ENCODE measurements at places on chromosomes 3 and 15. TPM values are rescaled to one million over a fixed set of nuclear protein-coding genes. Genes with fewer than 3 reads are reported as not detected.

- H3K27me3 ChIP-seq = peaks cover 2% of the 10 kb centered on the region
- no peaks in the 10 kb centered on the region for H3K36me3 ChIP-seq
- no peak overlapping the region for H3K27ac ChIP-seq
- peaks cover 2% of the 10 kb centered on the region for H3K4me1 ChIP-seq
- no peak for DNase-seq
Observed at GRCh38 chr15:80211976-80212375, 40.0 kb downstream of the CTXND1 start.

DNA sequence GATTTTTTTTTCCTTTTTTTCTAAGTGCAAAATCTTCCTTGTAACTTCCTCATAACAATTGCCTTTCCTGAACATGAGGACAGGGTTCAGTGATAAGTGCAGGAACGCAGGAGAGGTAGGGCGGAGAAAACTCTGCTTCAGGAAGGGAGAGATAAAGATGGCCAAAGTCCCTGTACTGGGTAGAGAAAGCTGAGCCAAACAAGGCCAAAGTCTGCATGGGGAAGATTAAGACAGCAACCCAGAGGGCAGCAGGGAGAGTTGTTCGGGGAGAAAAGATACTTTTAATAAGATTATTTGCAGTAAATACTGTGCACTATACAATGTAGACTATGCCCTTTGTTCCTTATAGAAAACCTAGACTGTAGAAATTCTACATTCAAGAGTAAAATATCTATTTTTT, 55.4 kb upstream of the LRRFIP2 start:
- H3K27ac ChIP-seq = no peak overlapping the region
- DNase-seq = no peak
- no peak overlapping the region for H3K4me3 ChIP-seq
- no peaks in the 10 kb centered on the region for H3K4me1 ChIP-seq

DNA sequence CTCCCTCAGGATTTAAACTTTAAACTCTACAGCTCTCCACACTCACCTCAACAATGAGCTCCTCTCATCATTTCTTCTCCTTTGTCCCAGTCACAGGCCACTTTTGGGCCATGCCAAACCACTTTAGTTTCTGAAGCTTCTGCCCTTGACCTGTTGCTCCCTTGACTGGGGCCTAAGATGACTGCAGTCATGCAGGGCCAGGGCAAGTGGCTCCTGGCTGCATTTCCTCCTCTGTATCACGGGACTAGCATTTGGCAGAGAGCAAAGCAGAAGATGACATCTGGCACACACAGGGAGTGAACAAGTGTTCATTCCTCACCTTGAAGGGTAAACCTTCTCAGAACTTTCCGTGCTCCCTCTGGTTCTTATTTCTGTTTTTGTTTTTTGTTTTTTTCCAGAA, 136.9 kb downstream of the PDE8A start:
- H3K4me1 ChIP-seq = no peaks in the 10 kb centered on the region
- peaks cover 38% of the 10 kb centered on the region for H3K36me3 ChIP-seq
- H3K27me3 ChIP-seq = no peaks in the 10 kb centered on the region
- H3K27ac ChIP-seq = no peak overlapping the region
- H3K4me3 ChIP-seq = no peak overlapping the region

The SIN3A gene
- 21.8 TPM for total RNA-seq

The GABRR3 gene
- total RNA-seq = not detected

DNA sequence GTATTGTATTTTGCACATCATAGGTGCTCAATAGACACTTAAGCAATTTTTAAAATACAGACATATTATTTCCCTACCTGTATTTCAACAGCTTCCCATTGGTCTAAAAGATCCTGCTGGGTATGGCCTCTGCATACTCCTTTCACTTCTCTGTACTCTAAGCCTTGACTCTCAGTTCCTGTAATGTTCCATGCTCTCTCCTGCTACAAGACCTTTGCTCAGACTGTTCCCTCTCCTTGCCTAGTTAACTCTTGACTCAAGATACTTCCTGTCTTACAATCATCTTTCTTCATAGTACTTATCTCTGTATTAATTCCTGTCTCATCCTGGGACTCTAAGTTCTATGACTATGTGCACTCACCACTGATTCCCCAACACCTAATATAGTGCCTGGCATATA, 1.7 kb downstream of the SCN11A start:
- no peak overlapping the region for H3K4me3 ChIP-seq
- no peaks in the 10 kb centered on the region for H3K36me3 ChIP-seq
- no peaks in the 10 kb centered on the region for H3K27me3 ChIP-seq
- peak; percentile 19 for DNase-seq
- H3K4me1 ChIP-seq = peaks cover 4% of the 10 kb centered on the region
- no peak overlapping the region for H3K27ac ChIP-seq

DNA sequence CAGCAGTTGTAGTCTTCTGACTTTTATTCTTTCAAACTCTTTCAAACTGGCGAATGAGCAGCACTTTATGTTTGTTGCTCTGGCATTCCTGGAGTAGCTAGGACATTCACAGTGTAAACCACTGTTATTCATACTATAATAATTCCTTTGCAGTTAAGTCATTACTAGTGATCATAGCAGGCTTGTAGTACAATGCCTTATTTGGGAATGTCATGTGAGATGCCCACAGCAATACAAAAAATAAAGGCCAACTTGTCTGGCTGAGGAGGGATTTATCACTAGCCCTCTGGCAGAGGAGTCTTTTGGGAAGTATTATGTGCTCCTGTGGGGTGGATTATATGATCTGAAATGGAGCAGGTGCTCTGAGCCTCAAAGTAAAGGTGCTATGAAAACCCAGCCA, 197.2 kb downstream of the VGLL3 start:
- no peaks in the 10 kb centered on the region for H3K27me3 ChIP-seq
- DNase-seq = peak; percentile 86
- no peak overlapping the region for H3K4me3 ChIP-seq
- peak overlapping the region; percentile 92 for H3K27ac ChIP-seq
- peaks cover 4% of the 10 kb centered on the region for H3K4me1 ChIP-seq

The PPP1R14D gene
- not detected for total RNA-seq

The SLC12A1 gene
- total RNA-seq = not detected

GRCh38 chr3:72543246-72543645, 305.0 kb downstream of the SHQ1 start:
- no peaks in the 10 kb centered on the region for H3K4me1 ChIP-seq
- no peak overlapping the region for H3K27ac ChIP-seq
- H3K4me3 ChIP-seq = no peak overlapping the region
- no peak for DNase-seq
- H3K36me3 ChIP-seq = no peaks in the 10 kb centered on the region

- no peaks in the 10 kb centered on the region for H3K4me1 ChIP-seq
- no peak overlapping the region for H3K27ac ChIP-seq
- H3K27me3 ChIP-seq = no peaks in the 10 kb centered on the region
- no peak for DNase-seq
- H3K4me3 ChIP-seq = no peak overlapping the region
Observed at GRCh38 chr3:148466143-148466542, 231.6 kb upstream of the AGTR1 start.

- H3K27me3 ChIP-seq = no peaks in the 10 kb centered on the region
- H3K27ac ChIP-seq = no peak overlapping the region
- DNase-seq = no peak
- H3K4me3 ChIP-seq = no peak overlapping the region
- H3K36me3 ChIP-seq = no peaks in the 10 kb centered on the region
Observed at GRCh38 chr3:36693670-36694069, 70.7 kb downstream of the DCLK3 start.

DNA sequence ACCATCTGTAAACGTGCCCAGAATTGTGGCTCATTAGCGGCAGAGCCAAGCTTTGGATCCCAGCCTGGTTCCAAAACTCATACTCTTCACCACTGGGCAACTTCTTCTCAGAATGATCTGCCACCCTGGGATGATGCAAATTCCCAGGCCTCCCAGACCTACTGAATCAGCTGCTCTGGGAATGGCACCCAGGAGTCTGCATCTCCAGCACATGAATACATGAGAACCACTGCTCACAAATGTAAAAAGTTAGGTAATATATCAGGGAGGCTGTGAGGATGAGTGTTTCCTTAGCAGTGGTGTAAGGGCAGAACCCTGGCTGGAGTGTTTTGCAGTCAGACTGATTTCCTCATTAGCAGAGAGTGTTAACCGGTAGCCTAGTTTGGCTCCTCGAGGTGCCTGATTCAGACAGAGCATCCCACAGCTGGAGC, 94.2 kb downstream of the LIPC start:
- no peak overlapping the region for H3K27ac ChIP-seq
- H3K27me3 ChIP-seq = no peaks in the 10 kb centered on the region
- DNase-seq = no peak
- peaks cover 28% of the 10 kb centered on the region for H3K4me1 ChIP-seq
- no peak overlapping the region for H3K4me3 ChIP-seq
- H3K36me3 ChIP-seq = no peaks in the 10 kb centered on the region

The ZMYND10 gene
- total RNA-seq = 0.49 TPM

- no peak overlapping the region for H3K4me3 ChIP-seq
- H3K27me3 ChIP-seq = no peaks in the 10 kb centered on the region
- no peaks in the 10 kb centered on the region for H3K4me1 ChIP-seq
Observed at GRCh38 chr3:196765454-196765853, 25.8 kb downstream of the PAK2 start.

GRCh38 chr3:161372321-161373260, 1.3 kb upstream of the SPTSSB start:
- H3K4me3 ChIP-seq = peak overlapping the region; percentile 54
- no peaks in the 10 kb centered on the region for H3K36me3 ChIP-seq
- no peak for DNase-seq
- H3K27me3 ChIP-seq = peaks cover 28% of the 10 kb centered on the region
- peaks cover 17% of the 10 kb centered on the region for H3K4me1 ChIP-seq
- H3K27ac ChIP-seq = no peak overlapping the region

DNA sequence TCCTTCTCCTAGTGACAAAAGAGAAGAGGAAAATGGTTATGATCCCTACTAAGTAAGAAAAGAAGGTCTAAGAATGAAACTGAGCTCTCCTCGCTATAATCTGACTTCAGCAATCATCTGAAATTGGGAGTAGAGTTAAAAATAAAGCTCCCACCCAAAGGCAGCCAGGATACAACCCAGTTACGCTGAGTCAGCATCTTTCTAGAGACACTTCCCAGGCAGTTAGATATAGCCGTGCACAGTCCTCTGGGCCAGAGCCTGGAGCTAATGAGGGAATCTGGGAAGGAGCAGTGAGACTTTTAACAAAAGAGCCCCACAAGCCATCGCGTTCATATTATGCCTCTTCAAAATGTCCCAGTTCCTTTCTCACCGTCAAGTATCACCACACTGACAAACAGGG, 39.1 kb upstream of the SETMAR start:
- H3K4me1 ChIP-seq = no peaks in the 10 kb centered on the region
- no peaks in the 10 kb centered on the region for H3K27me3 ChIP-seq
- H3K27ac ChIP-seq = no peak overlapping the region
- no peaks in the 10 kb centered on the region for H3K36me3 ChIP-seq
- DNase-seq = no peak

The GUCA1C gene
- not detected for total RNA-seq

- peak; percentile 68 for DNase-seq
- H3K27ac ChIP-seq = peak overlapping the region; percentile 86
- peaks cover 7% of the 10 kb centered on the region for H3K36me3 ChIP-seq
- peak overlapping the region; percentile 50 for H3K4me3 ChIP-seq
- peaks cover 43% of the 10 kb centered on the region for H3K4me1 ChIP-seq
Observed at GRCh38 chr3:50299929-50300680, 900 bp upstream of the HYAL3 start.

- no peak overlapping the region for H3K4me3 ChIP-seq
- H3K4me1 ChIP-seq = no peaks in the 10 kb centered on the region
- H3K27me3 ChIP-seq = no peaks in the 10 kb centered on the region
- H3K27ac ChIP-seq = no peak overlapping the region
- no peaks in the 10 kb centered on the region for H3K36me3 ChIP-seq
Observed at GRCh38 chr3:188067932-188068331, 86.0 kb upstream of the LPP start.

DNA sequence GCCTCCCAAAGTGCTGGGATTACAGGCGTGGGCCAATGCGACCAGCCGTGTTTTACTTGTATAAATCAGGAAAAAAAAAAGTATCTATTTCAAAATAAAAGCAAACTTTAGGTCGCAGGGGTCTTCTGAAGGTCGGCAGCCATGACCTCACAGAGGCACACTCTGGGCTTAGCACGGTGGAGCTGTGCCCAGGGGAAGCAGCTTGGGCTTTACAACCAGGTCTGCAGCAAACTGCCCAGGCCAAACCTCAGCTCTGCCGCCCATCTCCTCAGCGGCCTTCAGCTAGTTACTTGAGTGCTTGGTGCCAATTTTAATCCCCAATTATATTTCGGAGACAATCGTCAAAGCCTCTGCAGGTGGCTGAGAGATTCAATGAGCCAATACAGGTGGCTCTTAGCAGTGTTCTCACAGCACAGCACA, 30.1 kb downstream of the ZDHHC19 start:
- no peaks in the 10 kb centered on the region for H3K36me3 ChIP-seq
- H3K27me3 ChIP-seq = no peaks in the 10 kb centered on the region
- H3K27ac ChIP-seq = no peak overlapping the region
- H3K4me1 ChIP-seq = peaks cover 15% of the 10 kb centered on the region
- DNase-seq = no peak

DNA sequence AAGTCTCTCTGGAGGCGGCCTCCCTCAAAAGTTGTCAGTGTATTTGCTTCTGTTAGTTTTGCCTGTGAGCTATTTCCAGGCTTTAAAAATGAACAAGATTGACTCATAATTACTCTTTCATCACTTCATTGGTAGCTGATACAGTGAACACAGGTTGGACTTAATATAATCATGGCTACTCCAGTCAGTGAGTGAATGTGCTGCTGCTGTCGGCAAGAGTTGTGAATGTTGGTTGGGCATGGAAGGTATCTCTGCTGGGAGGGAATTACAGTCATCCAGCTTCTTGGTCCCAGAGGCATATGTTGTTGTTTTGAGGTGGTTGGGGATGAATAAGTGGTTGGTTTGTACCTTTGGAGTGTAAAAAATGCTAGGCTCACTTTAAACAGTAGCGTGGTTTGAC, 11.5 kb downstream of the TCF12 start:
- H3K4me1 ChIP-seq = peaks cover 2% of the 10 kb centered on the region
- no peak overlapping the region for H3K4me3 ChIP-seq
- H3K27ac ChIP-seq = no peak overlapping the region
- H3K27me3 ChIP-seq = no peaks in the 10 kb centered on the region
- peaks cover 5% of the 10 kb centered on the region for H3K36me3 ChIP-seq

DNA sequence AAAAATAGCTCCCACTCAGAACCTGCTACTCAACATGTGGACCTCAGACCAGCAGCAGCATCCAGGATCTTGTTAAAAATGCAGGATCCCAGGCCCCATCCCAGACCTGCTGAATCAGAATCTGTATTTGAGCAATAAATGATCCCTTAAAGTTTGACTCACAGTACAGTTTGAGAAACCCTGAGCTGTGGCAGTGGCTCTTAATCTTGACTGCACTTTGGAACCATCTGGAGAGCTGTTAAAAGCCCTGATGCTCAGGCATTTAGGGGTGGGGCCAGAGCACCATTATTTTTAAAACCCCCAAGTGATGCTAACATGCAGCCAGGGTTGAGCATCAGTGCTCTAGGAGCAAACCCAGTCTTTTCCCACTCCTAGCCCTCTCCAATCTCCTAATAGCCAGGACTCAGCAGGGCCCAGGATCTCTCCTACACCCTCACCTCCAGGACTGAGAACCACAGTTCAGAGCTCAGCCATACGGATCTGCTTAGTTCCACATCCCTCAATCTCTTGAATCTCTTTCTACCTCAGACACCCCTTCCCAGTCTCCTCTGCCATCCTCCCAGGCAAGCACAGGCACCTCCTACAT, 10.2 kb downstream of the RFTN1 start:
- no peaks in the 10 kb centered on the region for H3K36me3 ChIP-seq
- no peak for DNase-seq
- H3K4me1 ChIP-seq = no peaks in the 10 kb centered on the region
- no peak overlapping the region for H3K4me3 ChIP-seq
- no peaks in the 10 kb centered on the region for H3K27me3 ChIP-seq

GRCh38 chr3:54198556-54198955, 76.2 kb downstream of the CACNA2D3 start:
- H3K27me3 ChIP-seq = peaks cover 2% of the 10 kb centered on the region
